Stimulated activated CD4-positive, alpha-beta T cell treated with anti-CD3 and anti-CD28 coated beads, Interleukin-12 subunit alpha, Interleukin-12 subunit beta, amount 100 ng/mL, for 24 hours (primary cell): ENCODE measurements at places on chromosomes 1 and 21.

DNA sequence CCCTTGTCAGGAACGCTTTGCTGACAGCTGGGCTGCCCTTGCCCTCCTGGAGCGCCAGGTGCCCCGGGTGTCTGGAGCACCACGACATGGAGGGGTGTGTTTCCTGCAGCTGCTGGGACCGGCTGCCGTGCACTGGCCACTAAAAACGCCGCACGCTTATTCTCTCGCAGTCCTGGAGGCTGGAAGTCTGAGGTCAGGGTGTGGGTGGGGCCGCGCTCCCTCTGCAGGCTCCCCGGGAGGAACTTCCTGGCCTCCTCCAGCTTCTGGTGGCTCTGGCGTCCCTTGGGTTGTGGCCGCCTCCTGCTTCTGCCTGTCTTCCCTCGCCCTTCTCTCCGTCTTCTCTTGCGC, 28.0 kb upstream of the PLCH2 start:
- DNase-seq: no peak

DNA sequence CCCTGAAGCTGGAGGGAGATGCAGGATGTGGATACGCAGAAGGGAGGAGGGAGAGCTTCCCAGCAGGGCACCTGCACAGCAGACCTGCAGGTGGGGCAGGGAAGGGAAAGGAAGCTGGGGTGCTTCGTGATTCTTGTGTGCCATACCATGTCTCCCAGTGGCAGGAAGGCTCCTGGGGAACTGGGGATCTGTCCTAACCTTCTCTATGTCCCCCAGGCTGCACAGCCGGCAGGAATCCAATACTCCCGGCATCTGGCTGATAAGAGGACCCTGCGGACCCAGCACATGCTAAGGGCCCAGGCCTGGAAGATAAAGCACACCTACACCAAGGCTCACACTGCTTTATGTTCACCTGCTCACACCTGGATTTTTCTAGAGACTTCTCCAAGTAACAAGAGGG, 79.4 kb downstream of the ITPKB start:
- no peak for DNase-seq

DNA sequence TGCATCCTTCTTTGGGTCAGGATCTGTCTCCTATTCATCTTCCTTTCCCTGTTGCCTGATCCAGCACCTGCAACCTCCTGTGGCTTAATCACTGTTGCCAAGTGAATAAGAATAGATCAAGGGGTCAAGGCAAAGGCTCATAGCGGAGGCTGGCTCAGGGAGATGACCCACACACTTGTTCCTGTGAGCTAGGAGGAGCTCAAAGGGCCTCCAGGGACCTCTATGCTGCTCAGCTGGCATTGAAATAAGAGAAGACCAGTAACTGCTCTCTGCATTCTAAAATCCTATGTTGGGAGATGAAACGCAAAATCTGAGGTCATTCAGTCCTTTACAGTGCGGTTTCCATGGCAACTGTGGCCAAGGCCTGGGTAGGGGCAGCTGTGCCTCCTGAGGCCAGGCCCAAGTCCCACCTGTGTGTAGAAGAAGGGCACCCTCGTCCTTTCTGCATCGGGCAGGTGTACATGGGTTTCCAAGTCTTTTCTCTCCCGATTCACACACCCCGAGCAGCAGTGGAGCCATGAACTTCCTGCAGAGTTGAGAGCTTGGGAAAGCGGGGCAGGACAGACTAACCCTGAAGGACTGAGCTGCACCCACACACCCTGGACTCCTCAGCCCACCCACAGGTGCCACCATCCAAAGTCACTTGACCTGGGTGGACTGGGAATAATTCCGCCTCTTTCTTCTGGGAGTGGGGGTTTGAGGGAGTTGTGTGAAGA, 27.8 kb upstream of the STUM start:
- no peak for DNase-seq

DNA sequence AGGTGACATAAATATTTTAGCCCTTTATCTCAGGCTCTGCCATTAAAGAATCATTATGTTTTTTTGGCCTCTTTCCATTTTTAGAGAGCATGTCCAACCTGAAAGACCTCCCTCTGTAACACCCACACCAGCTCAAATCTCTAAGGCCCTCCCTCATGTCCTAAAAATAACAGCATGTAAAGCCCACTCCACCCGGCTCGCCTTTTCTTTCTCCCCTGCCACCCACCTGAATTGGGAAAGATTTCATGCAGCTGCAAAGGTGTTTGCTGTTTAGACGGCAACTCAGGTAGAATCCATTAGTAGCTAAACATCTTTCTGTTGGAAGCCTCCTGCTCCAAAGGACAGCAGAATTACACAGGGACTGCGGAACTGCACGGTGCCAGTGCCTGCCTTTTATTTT, 79.9 kb downstream of the DMRTA2 start:
- DNase-seq: no peak

DNA sequence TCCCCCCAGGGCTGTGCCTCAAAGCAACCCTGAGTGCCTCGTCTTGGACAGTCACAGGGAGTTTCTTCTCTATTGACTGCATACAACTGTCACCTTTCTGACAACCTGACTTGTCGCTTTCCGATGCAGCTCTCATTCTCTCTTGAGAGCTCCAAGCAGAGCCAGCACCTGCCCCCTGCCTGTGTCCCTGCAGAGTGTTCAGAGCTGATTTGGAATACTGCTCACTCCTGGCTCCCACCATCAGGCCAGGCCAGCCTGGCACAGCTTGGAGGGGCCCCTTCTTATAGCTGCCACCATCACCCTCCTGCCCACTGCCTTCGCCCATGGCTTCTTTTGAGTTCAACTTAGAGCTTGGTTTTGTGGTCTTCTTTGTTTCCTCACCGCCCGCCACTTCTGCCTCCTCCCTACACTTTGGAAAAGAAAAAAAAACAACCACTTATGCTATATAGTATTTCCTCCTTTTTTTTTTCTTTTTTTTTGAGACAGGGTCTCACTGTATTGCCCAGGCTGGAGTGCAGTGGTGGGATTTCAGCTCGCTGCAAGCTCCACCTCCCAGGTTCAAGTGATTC, 12.3 kb downstream of the NCF2 start:
- no peak for DNase-seq

GRCh38 chr1:156080863-156081179, 1.4 kb downstream of the MEX3A start:
- DNase-seq: no peak

DNA sequence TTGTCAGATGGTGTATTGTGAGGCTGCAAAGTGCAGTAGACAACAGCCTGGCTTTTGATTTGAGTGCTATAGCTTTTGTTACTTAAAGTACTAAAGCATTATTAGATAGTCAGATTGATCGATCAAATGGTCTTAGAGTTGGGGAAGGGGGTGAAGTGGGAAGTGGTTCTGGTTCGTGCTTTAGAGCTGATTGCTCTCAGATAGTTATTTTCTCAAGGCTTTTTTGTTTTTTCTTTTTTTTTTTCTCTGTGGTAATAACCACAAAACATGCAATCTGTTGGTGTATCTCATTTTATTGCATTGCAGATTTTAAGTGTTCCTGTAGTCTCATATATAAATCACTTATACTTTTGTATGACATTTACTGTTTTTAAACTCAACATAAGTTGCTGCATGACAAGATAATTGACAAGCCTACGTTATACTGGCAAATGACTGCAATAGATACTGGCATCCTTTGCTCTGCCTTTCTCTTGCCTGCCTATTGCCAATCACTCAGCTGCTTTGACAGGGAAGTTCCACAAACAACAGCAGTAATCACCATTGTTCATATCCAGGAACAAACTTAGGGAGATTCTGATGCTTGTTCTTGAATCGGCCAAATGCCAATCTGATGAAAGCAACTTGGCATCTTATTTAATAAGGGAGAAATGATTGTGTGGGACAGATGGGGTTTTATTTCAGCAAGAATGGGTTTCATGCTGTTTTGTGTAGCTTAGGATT, 125.0 kb upstream of the B3GALT2 start:
- DNase-seq: no peak

GRCh38 chr21:15079269-15079668, 14.5 kb upstream of the NRIP1 start:
- no peak for DNase-seq
